ENCODE measurements at places on chromosomes 3 and 15. TPM values are rescaled to one million over a fixed set of nuclear protein-coding genes. Genes with fewer than 3 reads are reported as not detected.

The GPR160 gene
- total RNA-seq: 6.2 TPM

DNA sequence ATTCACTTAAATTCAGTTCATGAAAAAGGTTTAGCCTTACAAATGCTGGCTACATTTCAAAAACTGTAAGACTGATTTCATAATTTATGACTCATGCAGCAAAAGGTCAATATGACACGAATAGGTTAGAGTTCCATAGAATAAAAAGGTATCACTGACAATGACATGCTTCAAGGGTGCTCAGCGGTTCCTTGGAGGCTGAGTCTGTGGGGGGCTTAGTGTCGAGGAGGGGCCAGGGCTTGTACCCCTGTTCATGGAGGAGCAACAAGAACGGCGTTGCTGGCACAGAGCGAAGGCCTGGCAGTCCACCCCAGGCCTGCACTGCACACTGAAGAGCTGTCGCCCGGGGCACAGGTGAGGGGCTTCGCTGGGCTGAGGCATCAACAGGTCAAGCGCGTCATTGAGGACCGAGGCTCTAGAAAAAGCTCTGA is 174.2 kb downstream of the NR1D2 start:
- H3K4me3 ChIP-seq: no peak overlapping the region
- H3K27ac ChIP-seq: no peak overlapping the region
- DNase-seq: no peak
- H3K4me1 ChIP-seq: no peaks in the 10 kb centered on the region
- peaks cover 4% of the 10 kb centered on the region for H3K27me3 ChIP-seq
- no peaks in the 10 kb centered on the region for H3K36me3 ChIP-seq

GRCh38 chr15:77251662-77252061 is 168.2 kb downstream of the PEAK1 start:
- H3K4me3 ChIP-seq: no peak overlapping the region
- no peaks in the 10 kb centered on the region for H3K27me3 ChIP-seq
- peak; percentile 31 for DNase-seq
- peaks cover 2% of the 10 kb centered on the region for H3K4me1 ChIP-seq

The TMEM207 gene
- total RNA-seq: not detected

GRCh38 chr3:33430061-33430460 is 10.1 kb downstream of the UBP1 start:
- H3K36me3 ChIP-seq: peaks cover 16% of the 10 kb centered on the region
- peak overlapping the region; percentile 74 for H3K27ac ChIP-seq

The FSIP1 gene
- 0.43 TPM for total RNA-seq

The SEC22C gene
- 35.7 TPM for total RNA-seq

- no peak for DNase-seq
- no peak overlapping the region for H3K27ac ChIP-seq
- no peaks in the 10 kb centered on the region for H3K4me1 ChIP-seq
- H3K4me3 ChIP-seq: no peak overlapping the region
Measured at GRCh38 chr3:118501152-118501551, 533.5 kb downstream of the IGSF11 start.

DNA sequence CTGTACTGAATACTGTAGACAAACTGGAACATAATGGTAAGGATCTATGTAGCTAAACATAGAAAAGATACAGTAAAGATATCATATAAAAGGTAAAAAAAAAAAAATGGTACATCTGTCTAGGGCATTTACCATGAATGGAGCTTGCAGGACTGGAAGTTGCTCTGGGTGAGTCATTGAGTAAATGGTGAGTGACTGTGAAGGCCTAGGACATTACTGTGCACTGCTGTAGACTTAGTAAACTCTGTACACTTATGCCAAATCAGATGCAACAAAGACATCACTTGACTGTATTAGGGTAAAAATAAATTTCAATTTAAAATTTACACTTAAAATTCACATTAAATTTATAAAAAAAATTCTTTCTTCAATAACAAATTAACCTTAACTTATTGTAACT is 281.3 kb upstream of the LMCD1 start:
- peaks cover 7% of the 10 kb centered on the region for H3K27me3 ChIP-seq
- no peak for DNase-seq
- no peaks in the 10 kb centered on the region for H3K4me1 ChIP-seq
- no peak overlapping the region for H3K4me3 ChIP-seq
- H3K36me3 ChIP-seq: no peaks in the 10 kb centered on the region

GRCh38 chr3:112247900-112248299 is 46.1 kb downstream of the SLC9C1 start:
- H3K4me3 ChIP-seq: no peak overlapping the region
- no peak overlapping the region for H3K27ac ChIP-seq
- H3K4me1 ChIP-seq: no peaks in the 10 kb centered on the region
- no peaks in the 10 kb centered on the region for H3K36me3 ChIP-seq

The RBMS3 gene
- 2.8 TPM for total RNA-seq

DNA sequence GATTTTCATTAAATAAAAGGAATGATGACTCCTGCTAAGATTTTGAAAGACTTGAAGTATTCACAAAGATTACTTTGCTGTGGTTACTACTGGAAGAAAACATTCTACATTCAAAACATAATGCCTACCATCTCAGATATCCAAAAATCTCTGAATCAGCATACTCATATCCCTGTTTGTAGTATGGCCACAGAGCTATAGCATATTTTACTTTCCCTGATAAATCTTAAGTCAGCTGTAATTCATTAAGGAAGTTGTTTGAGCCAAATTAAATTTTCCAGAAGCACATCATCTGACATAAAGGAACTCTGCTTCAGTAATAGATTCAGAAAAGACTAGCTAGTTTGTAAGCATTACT is 942.0 kb downstream of the ROBO1 start:
- H3K4me1 ChIP-seq: no peaks in the 10 kb centered on the region
- H3K36me3 ChIP-seq: peaks cover 4% of the 10 kb centered on the region
- DNase-seq: no peak
- H3K27ac ChIP-seq: no peak overlapping the region
- no peaks in the 10 kb centered on the region for H3K27me3 ChIP-seq
- H3K4me3 ChIP-seq: no peak overlapping the region

The APBA2 gene
- total RNA-seq: 32.0 TPM

DNA sequence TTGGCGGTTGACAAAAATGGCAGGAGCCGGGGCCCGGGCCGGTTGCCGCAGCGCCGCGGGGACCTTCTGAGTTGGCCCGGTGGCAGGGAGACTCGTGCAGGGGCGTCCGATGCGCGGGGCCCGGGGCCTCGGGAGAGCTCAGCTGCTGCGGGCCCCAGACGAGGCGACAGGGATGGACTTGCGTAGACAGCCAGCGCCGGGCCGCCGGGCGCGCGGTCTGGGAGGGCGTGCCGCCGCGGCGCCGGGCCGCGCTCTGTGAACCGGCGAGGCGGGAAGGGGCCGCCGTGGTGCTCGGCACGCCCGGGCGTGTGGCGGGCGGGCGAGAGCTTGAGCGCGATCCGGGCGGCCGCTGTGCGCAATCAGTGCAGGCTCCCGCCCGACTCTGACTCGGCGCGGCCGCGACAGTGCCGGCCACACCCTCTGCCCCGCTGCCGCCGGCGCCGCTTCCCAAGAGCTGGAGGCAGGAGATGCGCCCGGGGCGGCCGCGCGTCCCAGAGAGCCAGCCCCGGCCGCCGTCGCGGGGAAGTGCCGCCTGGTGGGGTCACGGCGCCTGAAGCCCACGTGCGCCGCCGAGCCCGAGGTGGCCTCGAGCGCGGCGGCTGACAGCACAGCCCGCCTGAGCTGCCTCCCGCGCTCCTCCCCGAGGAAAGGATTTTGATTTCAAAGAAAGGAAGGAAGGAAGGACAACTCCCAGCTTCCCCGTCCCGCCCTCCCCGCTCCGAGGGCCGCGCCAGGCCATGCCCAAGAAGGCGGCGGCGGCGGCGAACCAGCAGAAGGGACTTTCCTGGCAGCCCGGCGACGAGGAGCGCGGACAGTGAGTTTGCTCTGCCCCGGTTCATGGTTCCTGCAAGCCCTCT is 657 bp downstream of the TLNRD1 start:
- DNase-seq: peak; percentile 61
- peaks cover 24% of the 10 kb centered on the region for H3K36me3 ChIP-seq
- peaks cover 46% of the 10 kb centered on the region for H3K4me1 ChIP-seq
- H3K27me3 ChIP-seq: no peaks in the 10 kb centered on the region
- peak overlapping the region; percentile 94 for H3K4me3 ChIP-seq

- no peaks in the 10 kb centered on the region for H3K27me3 ChIP-seq
- H3K4me1 ChIP-seq: no peaks in the 10 kb centered on the region
- no peak overlapping the region for H3K4me3 ChIP-seq
Measured at GRCh38 chr3:77449459-77450350, 409.8 kb downstream of the ROBO2 start.

The PLSCR4 gene
- not detected for total RNA-seq

The RETNLB gene
- total RNA-seq: not detected

The PAQR9 gene
- total RNA-seq: not detected

The HDGFL3 gene
- total RNA-seq: 32.2 TPM

Data from activated CD8-positive, alpha-beta T cell treated with anti-CD3 and anti-CD28 coated beads for 36 hours (primary cell).